Gastrocnemius medialis (tissue), 4 donors: ENCODE measurements at places on chromosomes 2 and 18. TPM values are rescaled to one million over a fixed set of nuclear protein-coding genes. Genes with fewer than 3 reads are reported as not detected.

DNA sequence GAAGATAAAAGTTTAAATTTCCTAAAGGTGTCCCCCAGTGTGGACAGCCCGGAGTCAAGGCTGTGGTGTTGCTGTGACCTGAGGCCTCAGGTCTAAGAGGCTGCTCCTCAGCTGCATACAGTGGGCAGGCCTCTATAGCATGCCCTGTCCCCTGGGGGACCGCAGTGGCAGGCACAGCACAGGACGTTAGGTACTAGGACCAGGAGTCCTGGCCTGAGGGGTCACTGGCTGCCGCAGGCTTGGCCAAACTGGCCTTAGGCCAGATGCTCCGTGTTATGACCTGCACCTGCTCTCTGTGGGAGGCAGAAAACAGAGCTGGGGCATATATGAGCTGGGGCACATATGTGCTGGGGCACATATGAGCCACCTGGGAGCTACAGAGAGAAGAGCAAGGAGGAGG is 21.2 kb upstream of the MAL start:
- H3K36me3 ChIP-seq: no peaks in the 10 kb centered on the region
- H3K27me3 ChIP-seq: no peaks in the 10 kb centered on the region
- no peak overlapping the region for H3K4me3 ChIP-seq
- DNase-seq: no peak
- no peak overlapping the region for H3K27ac ChIP-seq
- H3K4me1 ChIP-seq: no peaks in the 10 kb centered on the region

GRCh38 chr18:67425672-67426071 is 90.8 kb downstream of the DSEL start:
- DNase-seq: no peak
- H3K27me3 ChIP-seq: no peaks in the 10 kb centered on the region
- H3K4me1 ChIP-seq: no peaks in the 10 kb centered on the region
- H3K36me3 ChIP-seq: no peaks in the 10 kb centered on the region
- H3K27ac ChIP-seq: no peak overlapping the region
- no peak overlapping the region for H3K4me3 ChIP-seq

DNA sequence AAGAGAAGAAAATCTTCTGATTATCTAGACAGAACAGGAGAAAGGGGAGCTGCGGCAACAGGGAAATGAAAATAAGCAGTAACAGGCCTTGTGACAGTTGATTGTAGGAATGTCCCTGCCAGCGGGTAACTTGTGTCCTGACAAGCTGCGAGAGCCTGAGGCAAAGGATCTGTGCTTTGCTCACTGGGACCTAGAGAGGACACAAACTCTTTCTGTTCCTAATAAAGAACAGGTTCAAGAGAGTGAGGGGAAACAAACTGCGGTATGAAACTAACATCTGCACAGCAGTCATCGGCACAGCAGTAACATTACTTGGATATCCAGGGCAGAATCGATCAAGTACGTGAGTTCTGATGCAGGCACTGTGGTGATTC is 103.7 kb upstream of the THOC1 start:
- no peak for DNase-seq
- no peaks in the 10 kb centered on the region for H3K36me3 ChIP-seq
- no peak overlapping the region for H3K4me3 ChIP-seq
- peaks cover 6% of the 10 kb centered on the region for H3K4me1 ChIP-seq
- no peaks in the 10 kb centered on the region for H3K27me3 ChIP-seq

- H3K27me3 ChIP-seq: no peaks in the 10 kb centered on the region
- peaks cover 52% of the 10 kb centered on the region for H3K4me1 ChIP-seq
- no peak overlapping the region for H3K4me3 ChIP-seq
Measured at GRCh38 chr2:26088038-26088643, 54.3 kb downstream of the RAB10 start.

- no peak overlapping the region for H3K4me3 ChIP-seq
- no peak overlapping the region for H3K27ac ChIP-seq
- H3K4me1 ChIP-seq: peaks cover 53% of the 10 kb centered on the region
- no peak for DNase-seq
- H3K27me3 ChIP-seq: no peaks in the 10 kb centered on the region
Measured at GRCh38 chr18:58893388-58894099, 28.9 kb downstream of the ZNF532 start.

- no peak overlapping the region for H3K27ac ChIP-seq
- no peaks in the 10 kb centered on the region for H3K36me3 ChIP-seq
- DNase-seq: no peak
- H3K4me1 ChIP-seq: peaks cover 11% of the 10 kb centered on the region
- H3K27me3 ChIP-seq: no peaks in the 10 kb centered on the region
- H3K4me3 ChIP-seq: no peak overlapping the region
Measured at GRCh38 chr2:100418406-100418962, 1.0 kb upstream of the CHST10 start.

GRCh38 chr2:241271706-241272302 is 43.7 kb downstream of the HDLBP start:
- peak; percentile 81 for DNase-seq
- no peaks in the 10 kb centered on the region for H3K27me3 ChIP-seq
- H3K27ac ChIP-seq: peak overlapping the region; percentile 97
- peaks cover 42% of the 10 kb centered on the region for H3K4me1 ChIP-seq
- peak overlapping the region; percentile 93 for H3K4me3 ChIP-seq
- peaks cover 7% of the 10 kb centered on the region for H3K36me3 ChIP-seq

- H3K27me3 ChIP-seq: no peaks in the 10 kb centered on the region
- no peak overlapping the region for H3K27ac ChIP-seq
- no peak for DNase-seq
- no peaks in the 10 kb centered on the region for H3K4me1 ChIP-seq
- H3K36me3 ChIP-seq: no peaks in the 10 kb centered on the region
Measured at GRCh38 chr18:60215432-60215831, 157.1 kb downstream of the MC4R start.

GRCh38 chr18:42230636-42231035 is 275.6 kb downstream of the PIK3C3 start:
- no peaks in the 10 kb centered on the region for H3K4me1 ChIP-seq
- H3K36me3 ChIP-seq: no peaks in the 10 kb centered on the region
- no peak overlapping the region for H3K27ac ChIP-seq
- H3K4me3 ChIP-seq: no peak overlapping the region
- no peak for DNase-seq

DNA sequence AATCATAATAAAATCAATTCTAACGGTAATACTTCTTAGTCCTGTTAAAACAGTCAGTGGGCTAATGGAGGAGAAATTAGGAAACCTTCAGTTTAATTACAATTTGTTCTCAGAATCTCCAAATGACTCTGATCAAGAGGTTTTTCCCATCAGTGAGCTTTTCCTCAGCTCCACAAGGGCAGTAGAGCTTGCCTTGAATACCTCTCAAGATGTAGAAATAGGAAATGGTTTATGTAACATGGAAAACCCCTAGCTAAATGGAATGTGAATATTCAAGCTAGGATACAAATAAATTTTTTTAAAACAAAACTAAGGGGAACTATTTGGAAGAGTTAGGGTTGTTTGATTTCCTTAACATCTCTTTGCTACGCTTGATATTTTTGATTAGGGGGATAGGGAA is 87.5 kb downstream of the PLEKHM3 start:
- no peak overlapping the region for H3K27ac ChIP-seq
- H3K4me3 ChIP-seq: no peak overlapping the region
- DNase-seq: no peak
- no peaks in the 10 kb centered on the region for H3K27me3 ChIP-seq
- no peaks in the 10 kb centered on the region for H3K36me3 ChIP-seq
- H3K4me1 ChIP-seq: peaks cover 8% of the 10 kb centered on the region

GRCh38 chr2:203649176-203649814 is 57.1 kb upstream of the CD28 start:
- DNase-seq: no peak
- H3K36me3 ChIP-seq: no peaks in the 10 kb centered on the region
- peak overlapping the region; percentile 52 for H3K27ac ChIP-seq
- H3K4me1 ChIP-seq: peaks cover 20% of the 10 kb centered on the region

DNA sequence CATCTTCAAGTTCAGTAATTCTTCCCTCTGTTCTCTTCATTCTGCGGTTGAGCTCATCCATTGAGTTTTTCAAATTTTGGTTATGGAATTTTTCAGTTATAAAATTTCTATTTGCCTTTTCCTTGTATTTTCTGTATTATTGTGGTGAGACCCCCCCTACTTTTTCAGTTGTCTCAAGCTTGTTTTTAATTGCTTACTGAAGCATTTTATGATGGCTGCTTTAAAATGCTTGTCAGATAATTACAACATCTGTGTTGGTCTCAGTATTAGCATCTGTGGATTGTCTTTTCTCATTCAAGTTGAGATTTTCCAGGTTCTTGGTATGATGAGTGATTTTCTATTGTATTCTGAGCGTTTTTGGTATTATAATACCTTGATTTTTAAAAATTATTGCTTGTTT is 121.2 kb upstream of the REV1 start:
- no peaks in the 10 kb centered on the region for H3K36me3 ChIP-seq
- H3K4me3 ChIP-seq: no peak overlapping the region
- no peak for DNase-seq

DNA sequence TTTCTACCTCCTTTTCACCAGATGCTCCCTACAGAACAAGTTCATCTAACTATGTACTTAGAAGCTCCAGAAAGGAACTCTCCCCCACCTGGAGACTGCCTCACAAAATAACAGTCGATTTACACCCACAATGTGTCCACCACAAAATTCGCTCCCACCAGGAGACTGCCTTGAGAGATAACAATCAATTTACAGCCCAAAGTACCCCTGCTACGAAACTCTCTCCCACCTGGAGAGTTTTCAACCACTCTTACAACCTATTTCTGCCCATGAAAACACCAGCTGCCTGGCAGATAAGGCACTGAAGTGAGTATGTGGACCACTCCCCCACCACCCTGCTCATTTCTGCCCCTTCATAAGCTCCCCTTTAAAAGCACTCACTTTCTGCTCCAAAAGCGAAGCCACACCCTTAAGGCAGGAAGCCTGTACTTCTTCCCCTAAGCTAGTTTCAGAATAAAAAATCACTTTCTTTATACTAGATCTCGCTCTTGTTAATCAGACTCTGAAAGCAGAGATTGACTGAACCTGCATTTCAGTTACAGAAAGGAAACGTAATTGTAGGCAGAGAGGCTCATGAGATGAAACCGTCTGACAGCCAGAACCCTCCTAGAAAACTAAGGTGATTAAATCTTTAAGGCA is 94.4 kb upstream of the RBBP8 start:
- H3K4me1 ChIP-seq: no peaks in the 10 kb centered on the region
- no peaks in the 10 kb centered on the region for H3K36me3 ChIP-seq
- H3K27ac ChIP-seq: no peak overlapping the region
- H3K4me3 ChIP-seq: no peak overlapping the region
- H3K27me3 ChIP-seq: no peaks in the 10 kb centered on the region
- DNase-seq: no peak

GRCh38 chr2:5285872-5286769 is 406.1 kb upstream of the SOX11 start:
- H3K27me3 ChIP-seq: no peaks in the 10 kb centered on the region
- H3K4me1 ChIP-seq: no peaks in the 10 kb centered on the region
- H3K4me3 ChIP-seq: no peak overlapping the region
- no peaks in the 10 kb centered on the region for H3K36me3 ChIP-seq

ID2 gene
- 24.8 TPM for total RNA-seq

MEP1B gene
- not detected for total RNA-seq

B4GALT6 gene
- total RNA-seq: 2.9 TPM

CLEC4F gene
- total RNA-seq: not detected

ANKRD30B gene
- total RNA-seq: not detected
